ENCODE measurements at places on chromosomes 12 and 14. TPM values are rescaled to one million over a fixed set of nuclear protein-coding genes. Genes with fewer than 3 reads are reported as not detected.

DNA sequence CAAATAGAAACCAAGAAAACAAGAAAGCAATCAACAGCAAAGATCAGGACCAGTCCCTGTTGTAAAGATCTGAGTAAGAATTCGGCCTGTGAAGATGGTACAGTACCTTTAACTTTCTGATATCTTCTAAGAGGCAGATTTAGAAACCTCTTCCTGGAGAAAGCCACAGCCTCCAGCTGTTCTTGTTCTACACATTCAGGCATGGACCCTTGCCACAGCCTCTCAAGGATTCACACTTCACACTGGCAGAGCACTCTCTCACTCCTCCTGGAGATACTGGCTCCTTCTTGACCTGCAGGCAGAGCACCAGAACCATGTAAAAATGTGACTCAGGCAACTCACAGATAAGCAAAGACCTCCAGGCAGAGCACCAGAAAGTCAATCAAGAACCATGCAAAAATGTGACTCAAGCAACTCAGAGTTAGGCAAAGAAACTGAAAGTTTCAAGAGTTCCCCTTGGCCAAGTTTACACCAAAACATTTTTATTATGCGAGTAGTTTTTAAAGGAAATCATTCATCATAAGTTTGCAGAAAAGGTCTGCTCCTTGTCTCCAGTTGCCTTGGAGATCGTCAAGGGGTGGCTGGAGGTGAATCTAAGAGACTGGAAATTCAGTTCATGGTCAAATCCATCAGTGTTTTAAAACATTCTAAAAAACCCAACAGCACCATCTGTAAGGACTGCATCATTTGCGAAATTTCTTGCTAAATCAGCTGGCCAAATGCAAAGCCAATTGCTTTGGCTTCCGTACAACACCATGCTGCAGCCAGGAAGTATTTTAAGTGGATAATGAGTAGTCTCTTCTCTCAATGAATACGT, 119.3 kb upstream of the MDM1 start:
- H3K4me1 ChIP-seq = no peaks in the 10 kb centered on the region
- DNase-seq = peak; percentile 24
- H3K27ac ChIP-seq = peak overlapping the region; percentile 70
- no peaks in the 10 kb centered on the region for H3K36me3 ChIP-seq

GRCh38 chr12:92899386-92900001, 29.6 kb downstream of the EEA1 start:
- H3K4me1 ChIP-seq = no peaks in the 10 kb centered on the region
- DNase-seq = no peak
- H3K4me3 ChIP-seq = no peak overlapping the region

DNA sequence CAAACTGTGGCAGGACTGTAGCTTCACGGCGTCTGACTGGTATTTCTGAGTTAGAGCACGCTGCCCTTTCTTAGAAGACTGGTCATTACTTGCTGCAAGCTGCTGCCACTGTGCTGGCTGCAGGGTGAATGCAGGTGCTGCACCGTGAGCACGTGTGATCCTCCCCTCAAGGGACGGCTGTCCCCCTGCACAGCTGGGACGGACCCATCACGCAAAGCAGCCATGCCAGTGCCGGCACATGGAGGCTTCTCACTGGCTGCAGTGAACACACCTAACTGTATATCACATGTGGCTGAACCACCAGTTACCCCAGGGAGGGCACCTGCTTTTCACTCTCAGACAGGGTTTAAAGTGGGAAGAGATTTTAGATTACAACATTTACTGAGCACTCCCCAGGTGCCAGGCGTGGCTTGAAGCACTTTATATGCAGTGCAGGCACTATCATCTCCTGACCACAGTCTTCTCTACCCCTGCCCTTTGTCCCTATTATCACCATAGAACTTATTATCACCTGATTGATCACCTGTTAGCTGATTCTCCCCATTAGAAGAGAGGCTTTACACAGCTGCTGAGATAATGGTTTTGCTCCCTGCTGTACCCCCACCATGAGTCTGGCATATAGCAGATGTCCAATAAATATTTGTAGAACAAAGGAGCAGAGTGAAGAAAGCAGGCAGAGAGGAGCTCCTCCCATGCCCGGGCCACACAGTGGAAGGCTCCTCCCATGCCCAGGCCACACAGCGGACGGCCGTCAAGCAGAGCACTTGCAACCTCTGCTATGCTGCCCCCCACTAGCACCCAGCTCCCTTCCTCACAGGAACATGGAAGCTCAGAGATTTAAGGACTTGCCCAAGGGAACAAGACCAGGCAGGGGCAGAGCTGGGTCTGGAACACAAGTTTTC, 25.9 kb downstream of the SLC25A47 start:
- peak overlapping the region; percentile 8 for H3K27ac ChIP-seq
- H3K36me3 ChIP-seq = peaks cover 59% of the 10 kb centered on the region
- DNase-seq = peak; percentile 82
- no peaks in the 10 kb centered on the region for H3K27me3 ChIP-seq

Gene CYP27B1
- polyA plus RNA-seq = 1.1 TPM

DNA sequence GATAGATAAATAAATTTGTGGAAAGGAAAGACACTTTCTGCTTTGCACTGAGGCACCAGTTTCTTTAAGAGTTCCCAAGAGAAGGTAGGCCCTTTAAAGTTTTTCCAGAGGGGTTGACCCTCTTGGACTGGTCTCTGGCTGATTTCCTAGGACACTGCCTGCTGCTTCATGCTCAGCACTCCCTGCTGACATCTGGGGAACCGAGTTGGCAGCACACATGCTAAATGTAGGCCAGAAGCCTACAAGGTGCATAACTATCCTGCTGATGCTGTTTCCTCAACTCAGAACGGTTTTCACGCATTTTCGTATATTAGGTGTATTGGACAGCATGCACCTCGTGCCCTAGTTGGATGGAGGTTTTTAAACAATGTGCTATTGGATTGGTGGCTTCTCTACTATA, 887.2 kb upstream of the SEL1L start:
- no peak overlapping the region for H3K4me3 ChIP-seq
- no peak overlapping the region for H3K27ac ChIP-seq
- no peaks in the 10 kb centered on the region for H3K4me1 ChIP-seq
- no peaks in the 10 kb centered on the region for H3K27me3 ChIP-seq

GRCh38 chr14:21521501-21521900, 4.6 kb downstream of the SALL2 start:
- H3K4me1 ChIP-seq = no peaks in the 10 kb centered on the region
- peaks cover 26% of the 10 kb centered on the region for H3K36me3 ChIP-seq
- no peak overlapping the region for H3K27ac ChIP-seq
- H3K27me3 ChIP-seq = no peaks in the 10 kb centered on the region

DNA sequence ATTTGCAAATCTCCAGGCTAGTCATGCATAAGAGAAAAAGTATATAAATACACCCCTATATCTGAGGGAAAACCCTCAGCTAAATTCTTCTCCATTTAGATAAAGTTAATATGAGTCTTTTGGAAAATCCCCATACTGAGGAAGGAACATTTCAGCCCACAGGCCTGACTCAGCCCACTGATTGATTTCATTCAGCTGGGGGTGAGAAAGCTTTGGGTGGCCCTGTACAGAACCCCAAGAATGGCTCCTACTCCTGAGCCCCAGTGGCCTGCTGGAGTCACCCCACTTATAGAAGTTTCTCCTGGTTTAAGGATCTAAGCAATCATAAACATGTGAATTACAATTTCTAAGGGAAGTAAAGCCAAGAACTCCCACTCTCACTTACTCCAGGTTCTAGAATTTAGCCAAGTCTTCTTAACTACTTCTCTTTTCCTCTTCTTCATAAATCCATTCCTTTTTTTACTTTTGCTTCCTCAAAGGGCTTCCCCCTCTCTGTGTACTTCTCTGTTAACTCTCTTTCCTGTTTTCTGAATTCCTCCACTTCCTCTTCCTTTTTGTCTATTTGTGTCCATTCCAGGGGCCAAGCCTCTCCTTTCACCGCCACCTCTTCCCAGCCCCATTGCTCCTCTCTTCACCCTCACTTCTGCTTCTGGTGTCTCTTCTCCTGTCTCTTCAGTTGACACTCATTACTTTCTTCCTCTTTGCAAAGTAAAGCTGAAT, 21.0 kb downstream of the RTN1 start:
- no peak overlapping the region for H3K27ac ChIP-seq
- H3K4me3 ChIP-seq = no peak overlapping the region
- DNase-seq = no peak
- H3K36me3 ChIP-seq = no peaks in the 10 kb centered on the region
- no peaks in the 10 kb centered on the region for H3K4me1 ChIP-seq

Gene TSPAN19
- polyA plus RNA-seq = not detected

- H3K27me3 ChIP-seq = peaks cover 2% of the 10 kb centered on the region
- no peak overlapping the region for H3K4me3 ChIP-seq
- H3K27ac ChIP-seq = no peak overlapping the region
- H3K4me1 ChIP-seq = no peaks in the 10 kb centered on the region
- no peaks in the 10 kb centered on the region for H3K36me3 ChIP-seq
Measured at GRCh38 chr12:82625523-82625922, 61.2 kb upstream of the TMTC2 start.

Data from small intestine (tissue), 16 donors.